ENCODE measurements at places on chromosomes 5 and 9.

DNA sequence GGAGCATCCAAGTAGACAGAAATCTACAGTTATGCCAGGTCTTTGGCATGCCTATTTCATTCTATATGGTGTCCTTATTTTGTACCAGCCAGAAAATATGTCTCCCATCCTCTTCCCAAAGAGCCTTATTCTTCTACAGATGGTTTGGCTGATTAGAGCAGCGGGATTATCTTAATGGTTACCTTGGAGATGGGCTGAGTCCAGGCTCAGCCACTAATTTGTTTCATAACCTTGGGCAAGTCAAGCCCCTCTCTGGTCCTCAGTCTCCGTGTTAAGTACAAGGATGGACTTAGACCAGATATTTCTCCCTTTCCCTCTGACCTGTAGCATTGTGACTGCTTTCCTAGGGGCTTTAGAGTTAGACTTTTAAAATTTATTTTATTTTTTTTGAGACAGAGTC lies 11.1 kb upstream of the GLE1 start:
- DNase-seq: no peak

GRCh38 chr5:52665559-52665958 lies 122.2 kb upstream of the ITGA1 start:
- DNase-seq: peak; percentile 6

DNA sequence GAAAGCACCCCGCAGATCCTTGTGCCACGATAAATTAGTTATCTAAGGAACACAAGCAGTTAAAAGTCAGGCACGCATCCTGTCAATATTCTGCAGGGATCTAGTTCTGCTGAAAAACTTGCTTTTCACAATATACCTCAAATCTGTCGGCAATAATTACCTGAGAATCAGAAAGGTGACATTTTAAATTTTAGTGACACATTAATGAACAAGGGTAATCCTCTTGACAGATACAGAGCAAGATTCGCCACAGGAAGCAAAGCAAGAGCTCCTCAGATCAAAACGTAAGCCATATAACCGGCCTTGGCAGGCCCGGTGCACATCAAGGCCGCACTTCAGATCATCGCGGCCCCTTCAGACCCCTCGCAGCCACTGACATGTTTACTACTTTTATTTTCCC lies 185.7 kb downstream of the ATPSCKMT start:
- no peak for DNase-seq

- DNase-seq: no peak
Measured at GRCh38 chr5:140141241-140141640, 15.5 kb downstream of the IGIP start.

GRCh38 chr9:130030651-130031127 lies 12.3 kb downstream of the FNBP1 start:
- no peak for DNase-seq

DNA sequence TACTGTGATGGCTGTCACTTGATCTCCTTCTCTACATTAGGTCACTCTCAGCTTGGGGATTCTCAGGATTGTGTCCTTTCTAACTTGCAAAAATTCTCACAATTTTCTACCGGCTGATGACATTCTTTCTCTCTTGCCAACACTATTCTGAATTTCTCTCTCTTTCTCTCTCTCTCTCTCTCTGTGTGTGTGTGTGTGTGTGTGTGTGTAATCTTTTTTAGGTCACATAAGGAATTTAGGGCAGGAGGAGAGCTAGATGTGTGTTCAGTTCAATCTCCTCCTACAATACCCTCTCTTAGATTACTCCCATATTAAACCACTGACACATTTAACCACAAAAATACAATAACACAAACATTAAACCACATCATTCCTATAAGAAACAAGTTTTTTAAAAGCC lies 242.3 kb upstream of the NREP start:
- no peak for DNase-seq

GRCh38 chr5:21581508-21581907 lies 1271.6 kb downstream of the CDH12 start:
- no peak for DNase-seq

GRCh38 chr5:62282064-62282463 lies 23.9 kb upstream of the KIF2A start:
- DNase-seq: peak; percentile 54

DNA sequence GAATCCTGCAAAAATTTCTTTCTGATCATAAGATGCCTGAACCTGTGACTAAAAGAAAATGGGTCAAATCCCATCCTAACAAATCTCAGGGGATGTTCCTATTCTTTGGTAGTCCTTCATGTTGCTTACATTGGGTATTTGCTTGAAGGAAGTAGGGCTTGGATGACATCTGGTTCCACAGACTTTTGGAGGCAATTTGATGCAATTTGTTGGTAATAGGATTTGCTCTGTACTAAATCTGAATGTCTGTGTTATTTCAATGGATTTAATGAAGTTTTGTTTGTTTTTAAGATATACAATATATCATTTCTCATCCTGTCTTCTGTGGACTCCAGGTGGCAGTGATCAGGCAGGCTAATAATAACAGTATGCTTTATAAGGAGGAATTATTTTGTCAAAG lies 457.9 kb downstream of the ZSWIM6 start:
- no peak for DNase-seq

GRCh38 chr5:145829708-145830361 lies 5.3 kb downstream of the PRELID2 start:
- DNase-seq: no peak

GRCh38 chr5:170104710-170105109 lies 987 bp upstream of the FOXI1 start:
- DNase-seq: no peak

GRCh38 chr9:72129271-72130156 lies 19.7 kb upstream of the GDA start:
- DNase-seq: no peak

- DNase-seq: no peak
Measured at GRCh38 chr5:76425928-76426804, 23.1 kb downstream of the IQGAP2 start.

- no peak for DNase-seq
Measured at GRCh38 chr5:14913096-14913495, 41.5 kb upstream of the ANKH start.

DNA sequence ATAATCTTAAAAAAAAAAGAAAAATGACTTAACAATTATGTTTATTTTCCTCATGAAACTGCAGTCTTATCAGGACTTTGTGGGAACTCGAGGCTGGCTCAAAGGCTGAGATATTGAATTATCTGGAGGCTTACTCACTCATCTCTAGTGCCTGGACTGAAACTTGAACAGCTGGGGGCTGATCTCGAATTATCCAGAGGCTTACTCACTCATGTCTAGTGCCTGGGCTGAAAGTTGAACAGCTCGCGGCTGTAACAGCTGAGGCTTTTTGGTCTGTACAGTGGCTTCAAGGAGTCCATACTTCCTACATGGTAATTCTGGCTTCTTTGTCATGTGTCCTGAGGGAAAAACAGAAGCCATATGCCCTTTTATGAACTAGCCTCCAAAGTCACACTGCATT lies 371.9 kb downstream of the CETN3 start:
- no peak for DNase-seq
